ENCODE measurements at places on chromosomes 12 and 14.

DNA sequence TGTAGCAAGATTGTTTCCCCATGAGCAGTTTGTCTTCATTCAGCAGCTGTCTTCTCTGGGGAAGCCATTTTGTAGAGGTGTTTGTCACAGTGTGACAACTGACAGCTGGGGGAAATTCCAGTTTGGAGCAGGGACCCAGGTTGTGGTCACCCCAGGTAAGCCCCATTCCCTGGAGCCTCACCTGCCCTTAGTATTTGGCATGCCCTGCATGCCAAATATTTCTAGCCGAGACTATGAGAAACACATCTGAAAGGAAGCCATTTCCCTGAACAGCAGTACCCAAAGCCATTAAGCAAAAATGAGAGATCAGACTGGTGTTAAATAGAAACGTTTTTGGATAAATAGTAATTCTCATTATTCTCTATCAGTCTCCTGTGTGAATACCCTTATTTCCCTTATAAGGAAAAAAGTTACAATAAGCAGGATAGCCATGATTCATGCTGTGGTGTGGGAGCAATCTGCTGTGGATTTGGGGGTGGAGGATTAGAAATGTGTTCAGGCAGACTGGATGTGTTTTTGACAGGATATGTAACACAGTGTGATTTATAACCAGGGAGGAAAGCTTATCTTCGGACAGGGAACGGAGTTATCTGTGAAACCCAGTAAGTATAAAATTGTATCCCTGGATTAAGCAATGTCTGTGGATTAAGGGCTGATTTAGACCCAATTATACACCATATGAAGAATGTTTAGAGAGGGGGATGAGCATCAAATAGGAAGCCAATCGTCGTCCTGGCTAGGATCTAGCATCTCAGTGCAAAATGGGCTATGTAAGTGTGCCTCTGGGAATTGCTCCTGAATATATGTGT is 68.9 kb downstream of the DAD1 start:
- no peak for DNase-seq

GRCh38 chr12:88416786-88417185 is 163.5 kb downstream of the KITLG start:
- no peak for DNase-seq

GRCh38 chr14:102729268-102729667 is 48.0 kb upstream of the TRAF3 start:
- no peak for DNase-seq

- no peak for DNase-seq
Observed at GRCh38 chr12:10249690-10250455, 37.2 kb downstream of the GABARAPL1 start.

- no peak for DNase-seq
Observed at GRCh38 chr14:68397822-68398221, 395.0 kb downstream of the ZFP36L1 start.

- no peak for DNase-seq
Observed at GRCh38 chr12:119475650-119476049, 117.9 kb upstream of the TMEM233 start.

DNA sequence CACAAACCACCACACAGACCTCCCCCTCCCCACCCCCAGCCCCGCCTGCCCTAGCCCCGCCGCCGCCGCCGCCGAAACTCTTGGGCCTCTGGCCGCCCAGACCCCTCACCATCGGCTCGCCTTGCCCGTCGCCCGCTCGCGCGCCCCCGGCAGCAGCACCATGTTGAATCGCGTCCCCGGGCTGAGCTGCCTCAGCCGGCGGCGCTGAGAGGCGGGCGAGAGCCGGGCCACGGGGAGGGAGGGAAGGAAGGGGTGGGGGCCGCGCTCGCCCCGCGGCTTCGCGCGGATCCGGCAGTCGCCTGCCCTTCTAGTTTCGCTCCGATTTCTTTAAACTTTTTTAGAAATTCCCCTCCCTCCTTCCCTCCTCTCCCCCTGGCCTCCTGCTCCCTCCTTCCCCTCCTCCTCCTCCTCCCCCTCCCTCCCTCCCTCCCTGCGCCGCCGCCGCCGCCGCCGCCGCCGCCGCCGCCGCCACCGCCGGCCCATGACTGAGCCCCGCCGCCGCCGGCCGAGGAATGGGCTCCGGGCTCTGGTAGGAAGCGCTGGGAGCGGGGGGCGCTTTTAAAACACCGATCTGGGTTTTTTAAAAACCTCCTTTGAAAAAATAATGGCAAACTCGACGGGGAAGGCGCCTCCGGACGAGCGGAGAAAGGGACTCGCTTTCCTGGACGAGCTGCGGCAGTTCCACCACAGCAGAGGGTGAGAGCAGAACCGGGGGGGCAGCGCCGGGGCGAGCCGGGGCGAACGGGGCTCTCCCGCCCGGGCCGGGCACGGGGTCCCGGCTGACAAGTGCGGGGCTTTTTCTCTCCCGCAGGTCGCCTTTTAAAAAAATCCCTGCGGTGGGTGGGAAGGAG is at the start of gene ARID2:
TSS of gene ARID2 (plus strand) at position 474 of the 851 bp plus-strand sequence. CDS start at position 605, 131 bp downstream.
- DNase-seq: peak; percentile 70

DNA sequence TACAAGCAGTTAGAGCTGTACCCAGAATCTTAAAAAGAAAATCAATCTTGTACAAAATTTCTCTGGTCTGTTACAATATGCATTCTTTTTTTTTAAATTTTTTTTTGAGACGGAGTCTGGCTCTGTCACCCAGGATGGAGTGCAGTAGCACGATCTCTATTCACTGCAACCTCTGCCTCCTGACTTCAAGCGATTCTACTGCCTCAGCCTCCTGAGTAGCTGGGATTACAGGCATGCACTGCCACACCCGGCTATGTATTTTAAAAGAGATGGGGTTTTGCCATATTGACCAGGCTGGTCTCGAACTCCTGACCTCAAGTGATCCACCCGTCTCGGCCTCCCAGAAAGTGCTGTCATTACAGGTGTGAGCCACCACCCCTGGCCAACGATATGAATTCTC is 4.1 kb downstream of the FBXO33 start:
- DNase-seq: no peak

- no peak for DNase-seq
Observed at GRCh38 chr12:110667671-110668070, 21.2 kb downstream of the HVCN1 start.

DNA sequence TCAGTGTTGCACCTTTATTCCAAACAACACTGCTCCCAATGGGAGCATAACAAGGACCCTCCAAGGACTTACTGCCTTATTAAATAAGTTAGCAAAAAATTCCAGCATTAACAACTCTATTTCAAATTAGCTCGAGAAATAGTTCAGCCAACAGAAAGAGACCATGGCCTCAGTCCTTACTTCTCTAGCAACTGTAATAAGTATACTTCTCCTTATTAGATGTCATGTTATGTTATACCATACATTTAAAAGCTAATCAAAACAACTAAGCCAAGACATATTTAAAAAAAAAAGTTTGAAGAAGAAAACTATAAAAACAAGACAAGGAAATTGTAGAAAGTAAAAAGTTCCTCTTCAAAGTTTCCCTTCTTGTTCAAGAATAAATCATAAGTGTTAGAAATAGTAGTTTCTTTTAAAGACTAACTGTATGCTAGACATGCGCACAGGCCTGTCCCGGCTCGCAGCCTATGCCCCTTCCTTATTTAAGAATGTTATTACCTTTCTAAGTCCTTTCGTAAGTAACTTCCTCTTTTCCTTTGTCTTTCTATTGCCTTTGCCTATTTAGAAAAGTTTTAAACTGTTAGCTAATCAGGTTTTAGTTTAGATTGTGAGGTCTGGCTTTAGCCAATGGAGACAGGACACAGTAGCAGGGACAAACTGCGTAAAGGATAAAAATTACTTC is 68.6 kb downstream of the RESF1 start:
- no peak for DNase-seq

DNA sequence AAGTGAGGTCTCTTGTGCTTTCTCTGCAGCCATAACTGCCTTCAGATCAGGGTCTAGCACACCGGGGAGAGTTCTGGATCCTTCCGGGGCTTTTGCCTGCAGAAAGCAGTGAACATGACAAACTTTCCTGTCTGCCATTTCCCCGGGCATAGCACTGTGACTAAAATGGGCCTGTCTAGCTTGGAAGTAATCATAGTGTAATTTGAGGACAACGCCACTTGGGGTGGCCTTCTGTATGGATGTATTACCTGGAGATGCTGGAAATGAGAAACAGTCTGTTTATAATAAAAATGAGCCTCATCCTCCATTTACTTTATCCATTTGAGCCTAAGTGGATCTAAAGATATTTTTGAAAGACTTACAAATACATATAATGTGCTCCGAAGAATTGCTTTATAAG is 453.7 kb downstream of the VRK1 start:
- DNase-seq: no peak

- no peak for DNase-seq
Observed at GRCh38 chr12:128543971-128544370, 277.0 kb downstream of the TMEM132C start.

- no peak for DNase-seq
Observed at GRCh38 chr14:84028080-84028604, 1501.8 kb upstream of the FLRT2 start.

DNA sequence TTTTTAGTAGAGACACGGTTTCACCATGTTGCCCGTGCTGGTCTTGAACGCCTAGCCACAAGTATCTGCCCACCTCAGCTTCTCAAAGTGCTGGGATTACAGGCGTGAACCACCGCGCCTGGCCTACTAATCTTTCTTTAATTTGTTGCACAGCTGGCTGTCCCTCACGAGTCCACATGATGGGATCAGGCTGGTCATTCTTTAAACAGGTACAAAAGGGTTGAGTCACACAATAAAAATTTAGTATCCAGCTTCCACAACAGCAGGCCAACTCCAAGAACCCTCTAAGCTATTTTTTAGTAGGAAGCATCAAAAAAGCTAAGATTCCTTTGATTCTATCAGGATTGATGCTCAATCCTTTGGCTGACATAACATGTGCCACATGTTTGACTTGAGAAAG is 17.8 kb downstream of the SINHCAF start:
- no peak for DNase-seq

DNA sequence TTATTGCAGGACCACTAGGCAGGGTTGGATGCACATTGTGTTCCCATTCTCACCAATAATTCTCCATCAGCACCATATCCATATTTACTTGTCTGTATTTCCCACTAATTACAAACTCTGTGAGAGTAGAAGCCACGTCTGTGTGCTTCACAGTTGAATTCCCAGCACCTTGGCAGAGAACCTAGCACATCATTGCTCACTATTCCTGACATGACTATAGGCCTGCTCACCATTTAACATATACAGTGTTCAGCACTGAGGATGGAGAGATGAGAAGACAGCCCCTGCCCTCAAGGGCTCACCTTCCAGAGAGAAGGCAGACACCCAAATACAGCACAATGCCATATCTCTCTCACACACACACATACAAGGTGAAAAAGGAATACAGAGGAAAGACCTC is 5.0 kb downstream of the DAD1 start:
- DNase-seq: no peak

GRCh38 chr14:38646391-38646790 is 390.5 kb upstream of the CLEC14A start:
- no peak for DNase-seq

GRCh38 chr12:1832801-1833595 is 12.6 kb downstream of the LRTM2 start:
- no peak for DNase-seq

DNA sequence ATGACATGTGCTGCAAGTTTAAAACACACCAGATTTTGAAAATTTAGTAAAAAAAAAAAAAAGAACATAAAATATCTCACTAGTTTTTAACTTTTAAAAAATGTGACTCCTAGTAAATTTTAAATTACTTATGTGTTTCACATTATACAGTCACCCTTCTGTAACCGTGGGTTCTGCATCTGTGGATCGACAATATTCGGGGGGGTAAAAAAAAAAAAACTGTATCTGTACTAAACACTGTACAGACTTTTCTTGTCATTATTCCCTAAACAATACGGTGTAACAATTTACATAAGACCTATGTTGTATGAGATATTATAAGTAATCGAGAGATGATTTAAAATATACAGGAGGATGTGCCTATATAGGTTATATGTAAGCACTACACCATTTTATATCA is 3.2 kb downstream of the DDX24 start:
- DNase-seq: no peak

- no peak for DNase-seq
Observed at GRCh38 chr12:12735301-12735700, 18.1 kb downstream of the CDKN1B start.

DNA sequence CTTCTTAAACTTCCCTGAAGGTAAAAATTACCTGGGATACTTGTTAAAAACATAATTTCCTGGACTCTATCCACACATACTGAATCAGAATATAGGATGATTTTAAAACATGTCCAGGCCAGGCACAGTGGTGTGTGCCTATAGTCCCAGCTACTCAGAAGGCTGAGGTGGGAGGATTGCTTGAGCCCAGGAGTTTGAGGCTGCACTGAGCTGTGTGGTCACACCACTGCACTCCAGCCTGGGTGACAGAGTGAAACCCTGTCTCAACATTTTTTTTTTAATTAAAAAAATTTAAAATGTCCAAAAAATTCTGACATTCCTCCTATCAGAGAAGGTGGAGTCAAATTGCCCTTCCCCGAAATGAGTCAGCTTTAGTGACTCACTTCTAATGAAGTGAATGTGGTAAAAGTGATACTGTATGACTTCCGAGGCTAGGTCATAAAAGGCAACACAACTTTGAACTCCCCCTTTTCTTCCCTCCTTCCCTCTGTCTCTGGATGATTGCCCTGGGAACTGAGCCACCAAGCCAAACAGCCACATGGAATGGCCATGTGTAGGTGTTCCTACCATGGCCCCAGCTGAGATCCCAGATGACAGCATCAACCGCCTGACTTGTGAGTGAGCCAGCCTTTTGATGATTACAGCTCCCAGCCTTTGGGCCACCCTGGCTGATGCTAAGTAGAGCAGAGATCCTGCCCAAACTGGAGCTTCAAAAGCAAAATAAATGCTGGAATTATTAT is 36.3 kb downstream of the LIMA1 start:
- peak; percentile 55 for DNase-seq

DNA sequence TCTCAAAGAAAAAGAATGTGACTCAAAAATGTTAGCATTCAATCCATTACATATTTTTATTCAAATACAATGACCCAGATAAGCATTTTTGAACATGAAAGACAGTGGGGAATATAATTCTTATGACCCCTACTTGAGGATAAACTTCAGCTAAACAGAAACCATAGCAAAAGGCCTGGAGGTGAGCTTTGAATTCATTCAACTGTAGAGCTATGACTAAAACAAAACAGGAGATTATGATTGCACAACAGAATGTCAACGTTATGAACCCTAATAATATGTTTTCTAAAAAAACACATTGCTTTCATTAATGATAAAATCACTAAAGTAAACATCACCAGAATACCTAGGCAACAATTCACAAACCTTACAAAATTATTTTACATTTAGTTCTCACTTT is 27.8 kb downstream of the EFCAB11 start:
- DNase-seq: no peak

GRCh38 chr12:43210485-43211192 is 341.4 kb downstream of the ADAMTS20 start:
- peak; percentile 30 for DNase-seq

DNA sequence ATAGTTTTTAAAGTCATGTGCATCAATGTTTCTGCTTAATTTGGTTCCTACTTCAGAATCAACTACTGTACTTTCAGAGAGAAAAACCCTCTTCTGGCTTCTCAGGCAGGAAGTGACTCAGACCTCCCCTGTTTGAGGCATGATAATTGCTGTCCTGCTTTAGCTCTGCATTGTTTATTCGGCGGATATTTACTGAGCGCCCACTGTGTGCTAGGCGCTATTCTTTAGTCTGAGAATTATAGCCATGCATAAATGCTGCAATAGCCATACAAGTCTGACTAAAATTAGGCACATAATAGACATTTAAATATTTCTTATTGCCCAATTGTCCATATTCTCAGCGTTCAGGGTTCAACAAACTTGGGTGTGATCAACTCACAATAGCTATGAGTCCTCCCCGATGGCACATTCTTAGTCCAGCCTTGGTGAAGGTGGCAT is 6.1 kb upstream of the AMIGO2 start:
- no peak for DNase-seq

Data from GM13976 (cell line).